ENCODE measurements at places on chromosomes 1 and 21.

DNA sequence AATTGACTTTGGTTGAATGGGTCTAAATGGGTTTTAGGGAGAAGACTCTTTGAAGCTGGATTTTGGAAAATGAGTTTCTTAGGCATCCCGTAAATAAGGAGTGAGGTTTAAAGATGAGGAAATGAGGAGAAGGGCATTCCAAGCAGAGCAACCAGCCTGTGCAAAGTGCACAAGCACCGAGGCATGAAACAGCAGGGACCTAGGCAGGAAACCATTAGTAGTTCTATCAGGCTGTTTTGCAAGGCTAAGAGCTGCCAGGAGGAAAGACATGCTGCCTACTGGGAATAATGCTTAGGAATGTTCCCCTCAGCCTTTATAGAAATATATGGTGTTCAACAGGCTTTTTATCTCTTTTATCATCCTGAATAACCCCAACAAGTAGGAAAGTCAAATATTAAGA lies 153.1 kb upstream of the FGGY start:
- peak; percentile 83 for DNase-seq

GRCh38 chr1:218384581-218384993 lies 39.5 kb downstream of the TGFB2 start:
- DNase-seq: peak; percentile 52

DNA sequence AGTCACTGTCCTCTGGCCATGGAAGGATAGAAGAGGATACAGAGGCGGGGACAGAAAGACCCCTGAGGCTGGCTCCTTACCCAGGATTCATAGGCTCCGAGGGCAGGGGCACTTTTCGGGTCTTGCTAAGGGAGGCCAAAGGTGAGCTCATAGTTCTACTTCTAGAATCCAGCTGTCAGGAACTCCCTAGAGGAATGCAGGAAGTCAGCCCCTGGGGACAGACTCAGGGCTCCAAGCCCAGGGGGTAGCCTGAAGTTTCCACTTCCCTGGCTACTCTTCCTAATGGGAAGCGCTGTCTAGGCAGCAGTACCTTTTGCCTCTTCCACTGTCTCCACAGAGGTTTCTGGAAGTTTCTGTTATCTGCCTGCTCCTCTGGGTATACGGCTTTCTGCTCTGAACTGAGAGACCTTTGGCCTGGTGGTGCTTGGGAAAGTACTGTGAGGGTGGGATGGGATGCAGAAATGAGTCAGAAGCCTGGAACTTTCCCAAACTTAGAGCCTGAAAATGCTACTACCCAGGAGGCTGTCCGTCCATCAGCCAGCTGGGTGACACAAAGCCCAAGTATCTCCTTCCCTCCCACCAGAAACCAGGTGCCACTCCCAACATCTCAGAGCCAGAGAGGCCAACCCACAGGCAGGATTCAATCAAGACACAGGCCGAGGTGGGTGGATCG lies 3.6 kb downstream of the UBXN11 start:
- DNase-seq: peak; percentile 91

DNA sequence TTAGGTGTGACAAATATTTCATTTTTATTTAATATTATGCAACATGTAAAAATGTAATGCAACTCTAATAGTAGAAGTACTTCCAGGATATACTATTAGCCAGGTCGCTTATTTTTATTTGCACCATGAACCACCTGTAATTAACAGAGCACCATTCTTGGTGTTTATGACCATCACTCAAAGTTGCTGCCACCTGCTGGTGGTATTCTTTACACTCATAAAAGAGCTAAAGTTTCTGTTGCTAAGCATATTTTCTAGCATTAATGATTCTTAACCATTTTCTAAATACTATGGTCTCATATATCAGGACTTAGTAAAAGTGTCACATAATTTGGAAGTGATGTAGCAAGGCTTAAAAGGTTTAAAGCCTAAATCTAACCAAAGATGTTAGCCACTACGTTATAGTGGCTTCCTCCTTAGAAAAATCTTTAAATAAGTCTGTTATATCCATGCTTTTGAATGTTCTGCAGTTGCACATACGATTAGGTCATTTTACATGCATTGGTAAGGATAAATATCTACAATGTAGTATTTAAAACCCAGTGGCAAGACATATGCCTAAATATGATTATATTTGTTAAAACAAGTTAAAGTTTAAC lies 244.5 kb downstream of the NEGR1 start:
- peak; percentile 43 for DNase-seq

- DNase-seq: no peak
These were observed 1.3 kb upstream of the CHI3L1 start for GRCh38 chr1:203187689-203188264.

- DNase-seq: no peak
These were observed 192.2 kb downstream of the PRDM2 start for GRCh38 chr1:13892198-13892597.

DNA sequence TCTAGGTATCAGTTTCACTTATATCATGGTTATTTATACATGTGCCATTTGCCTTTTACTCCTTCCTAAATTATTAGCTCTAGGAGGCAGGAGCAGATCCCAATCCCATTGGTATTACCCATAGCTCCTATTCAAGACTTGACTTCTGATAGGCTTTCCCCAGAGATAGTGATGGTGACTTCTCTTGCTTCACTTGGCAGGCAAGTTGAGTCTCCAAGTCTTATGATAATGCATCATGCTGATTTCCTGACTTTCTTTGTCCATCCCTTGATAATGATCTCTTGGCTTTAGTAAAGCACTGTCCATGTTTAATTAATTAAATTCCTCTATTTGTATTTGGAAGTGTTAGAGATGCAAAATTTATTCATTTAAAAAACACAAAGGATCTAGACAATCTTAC lies 253.5 kb upstream of the ADAMTS5 start:
- DNase-seq: no peak

- DNase-seq: no peak
These were observed 44.1 kb downstream of the ITSN1 start for GRCh38 chr21:33686386-33686785.

GRCh38 chr1:16906873-16907272 lies 11.1 kb downstream of the RNU1-2 start:
- DNase-seq: no peak

GRCh38 chr1:73604211-73604610 lies 593.8 kb downstream of the LRRIQ3 start:
- no peak for DNase-seq

DNA sequence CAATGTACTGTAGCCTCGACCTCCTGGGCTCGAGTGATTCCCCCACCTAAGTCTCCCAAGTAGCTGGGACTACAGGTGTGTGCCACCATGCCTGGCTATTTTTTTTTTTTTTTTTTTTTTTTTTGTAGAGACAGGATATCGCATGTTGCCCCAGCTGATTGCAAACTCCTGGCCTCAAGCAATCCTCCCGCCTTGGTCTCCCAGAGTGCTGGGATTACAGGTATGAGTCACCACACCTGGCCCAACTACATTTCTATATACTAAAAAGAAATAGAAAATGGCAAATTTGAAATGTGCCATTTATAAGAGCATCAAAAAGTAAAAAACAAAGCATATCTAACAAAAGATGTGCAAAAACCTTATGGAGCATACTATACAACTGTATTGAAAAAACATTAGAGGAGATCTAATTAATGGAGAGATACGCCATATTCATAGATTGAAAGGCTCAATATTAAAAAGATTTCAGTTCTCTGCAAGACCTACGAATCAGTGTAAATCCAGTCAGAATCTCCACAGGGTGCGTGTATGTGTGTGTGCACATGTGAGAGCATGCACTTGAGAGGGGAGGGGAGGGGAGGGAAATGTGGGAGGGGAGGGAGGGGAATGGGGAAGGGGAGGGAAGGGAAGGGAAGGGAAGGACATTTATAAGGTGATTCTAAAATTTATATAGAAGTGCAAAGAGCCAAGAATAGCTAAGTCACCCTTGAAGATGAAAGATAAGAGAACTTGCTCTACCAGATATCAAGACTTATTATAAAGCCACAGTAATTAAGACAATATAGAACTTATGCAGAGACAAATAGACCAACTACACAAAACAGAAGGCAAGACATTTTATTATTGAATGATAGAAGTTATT lies 15.5 kb upstream of the PADI4 start:
- DNase-seq: peak; percentile 17

DNA sequence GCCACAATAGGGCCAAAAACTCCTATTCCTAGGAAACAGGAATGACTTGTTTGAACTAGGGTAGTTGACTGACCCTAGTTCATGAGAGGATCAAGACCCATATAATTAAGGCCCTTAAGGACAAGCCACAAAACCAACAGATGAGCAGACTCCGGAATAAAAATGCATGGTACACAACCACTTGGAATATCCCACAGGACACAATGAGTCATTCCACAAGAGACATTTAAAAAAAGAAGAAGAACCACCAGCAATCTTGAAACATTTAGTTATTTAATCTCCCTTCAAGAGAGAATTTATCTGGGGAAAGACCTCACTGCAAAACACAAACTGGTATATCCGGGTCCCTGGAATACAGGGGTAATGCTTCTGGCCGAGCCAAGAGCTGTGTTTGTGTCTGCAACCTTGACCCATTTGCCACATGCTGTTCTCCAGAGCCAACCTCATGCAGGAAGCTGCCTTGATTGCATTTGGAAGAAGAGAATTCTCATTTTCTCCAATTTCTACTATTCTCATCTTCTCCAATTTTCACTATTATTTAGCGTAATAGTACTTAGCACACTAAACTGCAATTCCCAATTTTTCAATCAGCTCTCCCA lies 135.5 kb downstream of the TGFBR3 start:
- DNase-seq: no peak

DNA sequence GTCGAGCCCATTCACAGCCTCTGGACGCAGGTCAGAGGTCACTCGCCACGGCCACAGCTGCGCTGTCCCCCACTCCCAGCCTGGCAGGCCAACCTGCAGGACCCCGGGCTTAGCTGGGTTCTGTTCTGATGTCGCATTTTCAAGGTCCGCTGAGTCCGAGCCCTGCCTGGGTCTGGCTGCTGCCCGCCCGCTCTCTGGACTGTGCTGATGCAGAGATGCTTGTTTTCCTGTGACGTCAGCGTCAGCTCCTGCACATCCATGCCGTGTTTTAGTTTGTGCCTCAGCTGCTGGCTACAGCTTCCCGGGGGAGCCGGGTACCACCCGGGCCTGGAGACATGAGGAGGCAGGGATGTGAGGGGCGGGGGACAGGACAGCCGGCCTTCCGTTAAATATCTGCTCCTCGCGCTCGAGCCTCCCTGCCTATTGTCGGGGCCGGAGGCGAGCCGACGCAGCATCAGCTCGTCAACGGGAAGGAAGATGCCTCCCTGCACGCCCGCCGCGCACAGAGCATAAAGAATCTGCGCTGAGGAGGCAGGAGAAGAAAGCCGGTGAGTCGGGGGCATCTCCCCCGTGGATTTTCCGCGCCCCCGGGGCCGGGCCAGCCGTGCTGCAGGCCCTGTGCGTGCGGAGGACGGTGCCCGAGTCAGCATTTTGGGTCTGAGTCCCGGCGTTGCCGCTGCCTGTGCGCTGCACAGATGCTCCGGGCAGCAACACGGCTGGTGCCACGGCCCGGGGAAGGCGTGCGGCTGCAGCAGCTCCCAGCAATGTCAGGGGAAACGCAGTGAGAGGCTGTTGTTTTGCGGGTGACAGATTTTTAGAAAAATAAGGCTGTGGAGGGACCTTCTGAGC lies 23.4 kb downstream of the PRKCZ start:
- DNase-seq: no peak

DNA sequence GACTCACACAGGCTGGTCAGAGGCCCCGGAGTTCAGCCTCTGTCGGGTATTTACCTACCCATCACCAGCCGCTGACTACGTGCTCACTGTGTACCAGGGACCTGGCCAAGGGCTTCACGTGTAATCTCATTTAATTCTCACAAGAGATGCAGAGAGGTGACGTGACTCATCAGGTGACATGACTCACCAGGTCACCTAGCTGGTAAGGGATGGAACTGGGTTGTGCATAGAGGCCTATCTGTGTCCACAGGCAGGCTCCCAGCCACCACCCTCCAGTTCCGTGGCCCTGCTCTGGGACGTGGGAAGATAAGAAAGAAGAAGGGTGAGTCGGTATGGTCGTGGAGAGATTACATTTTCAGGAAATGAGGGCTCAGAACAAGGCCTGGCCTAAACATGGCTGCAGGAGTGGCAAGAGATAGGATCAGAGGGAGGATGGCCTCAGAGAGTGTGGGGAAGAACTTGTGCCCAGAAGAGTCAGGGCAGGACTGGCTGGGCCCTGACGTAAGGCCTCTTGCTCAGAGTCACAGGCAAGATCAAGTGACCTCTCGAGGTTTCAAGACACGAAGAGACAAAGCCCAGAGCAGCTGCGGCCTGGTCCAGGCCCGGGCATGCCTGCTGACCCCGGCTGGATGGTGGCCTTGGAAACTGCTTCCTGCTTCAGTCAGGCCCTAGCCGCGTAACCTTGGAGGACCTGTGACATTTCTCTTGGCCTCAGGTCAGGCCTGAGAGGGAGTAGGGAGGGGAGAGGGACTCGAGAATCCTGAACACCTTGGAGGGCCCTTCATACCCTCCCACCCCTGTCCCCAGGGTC lies 52.7 kb upstream of the WASF2 start:
- peak; percentile 100 for DNase-seq

DNA sequence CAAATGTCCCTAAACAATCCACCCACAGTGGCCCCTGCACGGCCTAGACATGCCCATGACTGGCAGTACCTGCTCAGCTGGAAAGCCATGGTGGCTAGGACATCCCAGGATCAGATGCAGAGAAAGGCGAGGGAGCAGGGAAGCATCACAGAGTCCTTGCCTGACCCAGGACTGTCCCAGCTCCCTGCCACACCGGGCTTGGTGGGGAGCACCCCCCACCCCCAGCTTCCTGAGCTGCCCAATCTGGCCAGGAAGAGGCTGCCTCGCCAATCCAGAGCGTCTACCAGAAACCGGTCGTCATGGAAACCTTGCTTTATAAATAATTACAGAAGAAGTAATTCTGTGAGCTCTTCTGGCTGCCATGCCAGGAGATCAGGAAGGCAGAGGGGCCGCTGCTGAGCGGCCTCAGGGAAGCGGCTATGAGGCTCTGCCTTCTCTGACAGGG lies 34.8 kb downstream of the ACOT7 start:
- DNase-seq: peak; percentile 79

DNA sequence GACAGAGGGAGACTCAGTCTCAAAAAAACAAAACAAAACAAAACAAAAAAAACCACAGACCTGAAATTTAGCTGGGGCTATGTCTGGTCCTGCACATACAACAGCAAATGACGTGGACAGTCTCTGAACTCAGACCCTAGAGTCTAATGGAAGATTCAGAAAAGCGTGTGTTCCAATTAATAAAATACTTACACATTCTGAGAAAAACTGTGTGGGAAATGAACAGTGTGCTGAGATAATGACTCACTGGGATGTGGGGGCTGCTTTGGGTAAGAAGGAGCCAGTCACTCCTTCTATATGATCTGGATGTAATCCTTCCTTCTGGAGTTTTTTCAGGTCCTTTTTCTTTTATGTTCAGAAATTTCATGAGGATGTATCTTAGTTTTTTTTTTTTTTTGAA lies 29.4 kb downstream of the CLDN14 start:
- DNase-seq: no peak

DNA sequence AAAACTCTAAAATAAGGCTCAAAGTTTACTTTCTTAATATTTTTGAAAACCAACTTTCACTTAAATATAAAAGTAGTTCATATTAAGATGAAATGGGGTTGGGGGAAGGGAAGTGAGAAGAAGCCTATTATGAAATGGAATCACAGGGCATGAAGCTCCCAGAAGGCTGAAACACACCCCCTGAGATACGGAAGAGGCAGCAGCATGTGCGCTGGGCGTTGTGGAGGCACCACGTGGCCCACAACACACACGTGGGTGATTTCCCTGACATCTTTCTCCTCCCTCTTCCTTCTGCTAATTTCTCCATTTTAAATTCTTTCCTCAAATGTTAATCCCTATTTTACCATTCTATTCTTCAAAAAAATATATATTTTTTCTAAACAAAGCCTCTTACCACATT lies 35.6 kb upstream of the SEC16B start:
- DNase-seq: no peak
